ENCODE measurements at places on chromosomes 7 and 10.

DNA sequence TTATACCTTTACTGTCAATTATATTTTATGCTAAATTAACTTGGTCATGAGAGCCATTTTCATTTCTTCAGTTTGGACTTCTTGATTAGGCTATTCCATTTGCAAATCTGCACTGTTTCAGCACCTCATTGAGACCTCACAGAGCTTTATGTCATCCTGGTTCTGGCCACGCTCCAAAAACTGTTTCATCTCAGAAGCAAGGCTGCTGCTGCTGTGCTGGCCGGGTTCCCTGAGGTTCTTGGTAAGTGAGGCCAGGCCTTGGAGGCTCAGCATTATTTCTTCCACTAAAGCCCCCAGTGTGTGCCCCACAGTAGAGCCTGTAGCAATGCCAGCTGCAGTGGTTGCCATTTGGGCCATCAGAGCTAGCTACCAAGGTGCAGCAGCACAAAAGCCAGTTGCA, 7.8 kb upstream of the ZNF485 start:
- no peak for DNase-seq

- DNase-seq: no peak
These were observed 3.3 kb downstream of the FBH1 start for GRCh38 chr10:5893321-5893720.

- DNase-seq: no peak
These were observed 244.4 kb upstream of the SLC26A5 start for GRCh38 chr7:103690242-103690974.

GRCh38 chr7:108045669-108046068, 42.7 kb upstream of the LAMB1 start:
- no peak for DNase-seq

- no peak for DNase-seq
These were observed 21.0 kb downstream of the BLNK start for GRCh38 chr10:96250349-96250748.

DNA sequence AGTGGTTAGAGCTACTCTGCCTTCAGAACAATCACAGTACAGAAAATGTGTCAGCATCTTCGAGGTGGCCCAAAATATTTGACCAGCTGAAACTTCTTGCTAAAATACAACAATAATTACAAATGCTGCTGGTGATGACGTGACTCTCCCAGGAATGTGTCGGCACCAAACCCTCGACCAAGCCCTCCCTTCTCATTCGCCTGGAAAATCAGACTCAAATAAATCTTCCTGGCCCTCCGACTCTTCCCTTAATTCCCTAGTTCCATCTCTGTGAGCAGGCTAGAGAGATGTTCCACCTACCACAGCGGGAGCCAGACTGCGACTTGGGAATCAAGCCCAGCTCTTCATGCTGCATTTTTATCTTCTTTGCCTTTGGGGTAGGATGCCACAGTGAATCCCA, 4.1 kb downstream of the PRSS2 start:
- DNase-seq: no peak

- DNase-seq: no peak
These were observed 247.1 kb downstream of the KCNMA1 start for GRCh38 chr10:77390481-77390891.

DNA sequence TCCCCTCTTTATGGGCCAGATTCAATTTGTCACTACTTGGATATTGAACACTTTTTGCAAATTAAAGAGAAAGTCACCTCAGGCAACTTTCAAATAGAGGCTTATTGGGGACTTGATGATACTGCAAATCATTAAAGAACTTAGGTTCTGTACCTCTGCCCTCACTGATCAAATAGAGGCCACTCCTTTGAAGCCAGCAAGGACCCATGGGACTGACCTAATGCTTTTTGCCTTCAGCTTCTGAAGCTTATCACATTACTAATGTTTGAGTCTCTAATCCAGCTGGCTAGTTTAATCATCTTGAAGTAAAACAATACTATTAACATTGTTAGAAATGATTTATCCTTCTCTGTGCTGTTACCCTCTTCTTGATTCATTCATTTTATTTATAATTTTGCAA, 93.0 kb upstream of the ZNF800 start:
- no peak for DNase-seq

DNA sequence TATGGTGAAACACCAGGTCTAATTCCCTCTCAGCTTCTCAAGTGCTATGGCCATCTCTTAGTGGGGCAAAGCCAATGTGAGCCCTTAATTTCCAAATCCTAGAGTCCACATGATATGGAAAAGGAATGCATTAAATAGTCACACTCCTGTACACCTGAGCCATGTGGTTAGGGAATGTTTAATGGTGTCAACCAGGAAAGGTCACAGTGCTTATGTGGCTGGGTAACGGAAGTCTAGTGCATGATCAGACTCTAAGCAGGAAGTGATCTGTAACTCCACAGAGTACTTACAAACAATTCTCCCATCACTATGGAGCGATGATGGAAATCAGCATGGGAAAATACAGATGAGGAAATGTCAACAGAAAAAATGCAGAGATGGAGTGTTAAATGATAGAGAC, 148.8 kb downstream of the MAGI2 start:
- no peak for DNase-seq

DNA sequence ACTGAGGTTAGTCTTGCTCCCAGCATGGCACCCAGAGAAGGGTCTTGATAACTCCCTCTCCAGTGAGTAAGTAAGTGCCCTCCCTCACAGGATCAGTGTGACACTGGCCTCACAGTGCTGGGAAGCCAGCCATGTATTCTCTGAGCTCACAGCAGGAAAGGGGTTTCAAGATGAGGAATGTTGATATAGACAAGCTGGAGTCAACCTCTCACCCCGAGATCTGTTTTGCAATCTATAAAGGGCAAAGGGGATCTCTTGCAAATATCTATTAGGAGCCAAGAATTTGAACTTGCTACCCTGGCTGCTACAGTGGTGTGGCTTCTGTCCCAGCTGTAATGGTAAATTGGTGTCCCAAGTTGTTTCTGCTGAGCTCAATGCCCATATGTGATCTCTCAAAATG, 70.2 kb upstream of the ADAM12 start:
- DNase-seq: no peak

DNA sequence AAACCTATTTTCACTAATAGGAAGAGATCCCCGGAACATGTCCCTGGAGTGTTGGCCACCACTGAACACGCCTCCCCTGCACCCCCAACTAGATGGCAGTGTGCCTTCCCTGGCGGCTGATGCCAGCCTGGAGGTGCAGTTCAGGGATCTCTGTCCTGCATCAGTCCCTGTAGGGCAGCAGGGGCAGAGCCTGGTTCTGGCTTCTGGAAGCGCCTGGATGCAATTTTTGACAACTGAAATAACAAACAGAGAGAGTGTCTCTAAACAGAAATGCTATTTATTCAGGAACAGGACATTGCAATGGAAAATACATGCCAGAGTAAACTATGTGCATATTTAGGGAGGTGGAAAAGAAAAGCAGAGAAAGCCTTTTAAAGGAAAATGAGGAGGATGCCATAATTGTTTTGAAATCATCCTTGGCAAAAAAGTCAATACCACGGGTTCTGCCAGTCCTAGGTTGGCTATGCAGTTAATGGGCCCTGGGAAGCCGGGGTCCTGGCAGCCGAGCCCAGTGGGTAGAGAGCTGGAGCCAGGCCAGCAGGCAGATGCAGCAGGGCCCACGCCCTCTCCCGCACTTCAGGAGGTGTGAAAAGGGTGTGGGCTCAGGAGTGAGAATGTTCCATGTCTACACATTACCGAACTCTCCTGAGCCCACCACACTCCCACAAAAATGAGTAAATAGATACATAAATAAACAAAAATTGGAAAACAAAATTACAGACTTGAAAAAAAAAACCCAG, 18.5 kb downstream of the ANTXRL start:
- DNase-seq: no peak

- DNase-seq: no peak
These were observed 147.5 kb downstream of the SEMA3A start for GRCh38 chr7:84047085-84047484.

DNA sequence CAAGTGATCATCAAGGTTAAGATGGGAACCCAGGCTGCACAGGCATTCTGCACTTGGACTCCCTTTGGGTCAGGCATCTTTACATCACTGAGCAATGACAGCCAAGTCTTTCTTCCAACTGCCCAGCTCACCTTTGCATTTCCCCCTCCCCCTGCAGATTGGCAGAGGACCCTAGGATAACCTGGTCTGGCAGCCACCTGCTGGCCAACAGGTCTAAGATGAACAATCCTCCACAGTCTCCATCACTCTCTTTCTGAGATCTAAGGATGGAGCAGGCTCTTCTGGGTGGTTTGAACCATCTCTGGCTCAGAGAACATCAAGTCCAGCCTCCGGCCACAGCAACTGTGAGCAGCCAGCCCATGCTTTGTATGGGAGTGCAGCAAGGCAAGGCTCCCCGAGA, 75.8 kb downstream of the RAB11FIP2 start:
- no peak for DNase-seq

DNA sequence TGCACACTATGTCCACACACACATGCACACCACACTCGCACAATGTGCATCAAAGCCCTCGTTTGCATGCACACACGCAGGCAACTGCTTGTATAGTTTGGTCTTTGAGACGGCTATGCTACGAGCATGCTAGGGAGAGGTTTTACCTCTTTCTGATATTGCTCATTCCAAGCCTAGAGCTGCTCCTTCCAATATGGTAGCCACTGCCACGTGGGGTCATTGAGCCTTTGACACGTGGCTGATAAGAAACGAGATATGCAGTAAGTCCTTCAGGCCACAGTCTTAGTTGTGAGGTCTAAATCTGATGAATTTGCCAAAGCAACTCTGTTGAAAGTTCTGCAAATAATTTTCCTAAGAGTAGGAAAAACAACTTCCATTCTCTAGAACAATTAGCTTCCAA, 204.4 kb downstream of the KLF6 start:
- no peak for DNase-seq

GRCh38 chr10:60312818-60313588, 76.7 kb downstream of the ANK3 start:
- no peak for DNase-seq

DNA sequence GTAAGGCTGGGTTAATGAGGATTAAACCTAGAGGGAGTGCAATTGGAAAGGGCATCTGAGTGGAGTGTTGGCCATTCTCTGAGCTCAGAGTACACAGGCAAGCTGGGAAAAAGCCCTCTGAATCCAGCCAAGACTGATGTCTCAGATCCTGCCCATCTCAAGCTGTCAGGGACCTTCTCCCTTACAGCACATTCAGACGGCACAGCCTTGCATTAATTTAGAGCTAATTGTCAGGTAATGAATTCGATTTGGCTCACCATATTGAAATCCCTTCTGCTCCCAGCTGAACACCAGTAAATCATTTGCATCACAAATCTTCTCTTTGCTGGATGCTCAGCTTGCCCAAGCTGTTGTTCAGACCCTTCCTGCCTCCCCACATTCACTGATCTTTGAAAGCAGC, 399.3 kb upstream of the PODXL start:
- no peak for DNase-seq

- no peak for DNase-seq
These were observed 148.0 kb upstream of the ANK3 start for GRCh38 chr10:60537697-60538096.

DNA sequence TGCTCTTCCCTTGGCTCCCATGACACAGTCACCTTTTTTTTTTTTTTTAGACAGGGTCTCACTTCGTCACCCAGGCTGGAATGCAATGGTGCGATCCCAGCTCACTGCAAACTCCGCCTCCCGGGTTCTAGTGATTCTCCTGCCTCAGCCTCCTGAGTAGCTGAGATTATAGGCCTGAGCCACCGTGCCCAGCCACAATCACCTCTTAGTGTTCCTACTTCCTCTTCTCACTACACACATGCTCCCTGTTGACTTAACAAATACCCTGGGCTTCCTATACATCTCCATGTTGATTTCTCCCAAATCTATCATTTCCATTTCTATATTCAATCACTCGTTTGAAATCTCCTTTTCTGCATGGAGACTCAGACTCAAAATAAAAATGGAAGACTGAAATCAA, 91.7 kb downstream of the CUBN start:
- DNase-seq: no peak

- no peak for DNase-seq
These were observed 323.9 kb downstream of the GATA3 start for GRCh38 chr10:8378198-8378983.

DNA sequence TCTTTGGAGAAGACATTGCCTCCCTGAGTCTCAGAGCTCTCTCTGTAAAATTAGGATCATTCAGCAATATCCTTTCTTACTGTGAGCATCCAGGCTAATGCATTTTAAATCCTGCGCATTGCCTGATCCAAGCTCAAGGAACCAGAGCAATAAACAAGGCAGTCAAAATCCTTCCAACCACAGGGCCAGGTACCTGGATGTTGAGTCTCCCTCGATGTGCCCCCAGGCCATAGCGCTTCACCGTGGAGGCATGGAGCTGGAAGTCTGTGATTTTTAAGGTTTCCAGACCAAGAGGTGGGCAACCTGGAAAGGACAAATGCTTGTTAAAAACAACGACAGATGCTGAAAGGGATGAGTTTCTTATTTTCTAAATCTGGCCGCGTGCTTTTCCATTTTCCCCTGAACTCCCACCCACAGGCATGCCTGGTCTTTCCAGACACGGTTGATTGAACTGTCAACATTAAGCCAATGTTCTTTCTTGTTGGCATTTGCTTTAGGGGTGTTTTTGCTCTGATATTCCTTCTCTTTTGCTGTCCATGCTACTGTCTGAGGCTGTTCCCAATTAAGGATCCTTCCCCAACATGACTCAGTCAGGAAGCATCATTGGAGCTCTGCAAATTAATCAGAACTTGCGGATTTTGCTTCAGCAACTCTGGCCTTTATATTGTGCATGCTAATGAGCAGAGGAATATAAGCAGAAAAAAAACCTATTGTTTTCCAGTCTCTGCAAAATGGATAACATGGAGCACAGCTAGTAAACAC, 29.0 kb downstream of the CPXM2 start:
- DNase-seq: no peak

GRCh38 chr7:5488286-5488878, 64.7 kb upstream of the TNRC18 start:
- no peak for DNase-seq

DNA sequence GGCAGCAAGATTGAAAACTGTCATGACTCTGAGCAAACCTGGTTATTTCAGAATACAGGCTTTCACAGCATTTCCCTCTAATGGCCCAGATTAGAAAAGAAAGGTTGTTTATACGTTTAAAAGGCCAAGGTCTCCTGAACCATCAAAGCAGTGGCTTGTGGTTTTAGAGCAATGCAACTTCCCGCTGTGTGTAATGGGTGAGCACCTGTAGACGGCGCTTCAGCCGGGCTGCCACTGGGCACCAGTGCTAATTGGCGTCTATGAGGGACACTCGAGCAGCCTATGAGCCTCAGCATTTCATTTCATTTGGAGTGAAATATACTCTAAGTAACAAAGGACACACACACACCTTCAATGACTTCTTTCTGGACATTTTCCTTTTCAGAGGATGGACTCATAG, 671.0 kb upstream of the FZD8 start:
- no peak for DNase-seq

GRCh38 chr7:143331179-143331801, 15.4 kb downstream of the CLCN1 start:
- no peak for DNase-seq

Measured in liver (tissue), 10 donors.